ENCODE measurements at places on chromosomes 5 and 9.

- DNase-seq = no peak
Measured at GRCh38 chr5:78787783-78788182, 139.2 kb upstream of the LHFPL2 start.

DNA sequence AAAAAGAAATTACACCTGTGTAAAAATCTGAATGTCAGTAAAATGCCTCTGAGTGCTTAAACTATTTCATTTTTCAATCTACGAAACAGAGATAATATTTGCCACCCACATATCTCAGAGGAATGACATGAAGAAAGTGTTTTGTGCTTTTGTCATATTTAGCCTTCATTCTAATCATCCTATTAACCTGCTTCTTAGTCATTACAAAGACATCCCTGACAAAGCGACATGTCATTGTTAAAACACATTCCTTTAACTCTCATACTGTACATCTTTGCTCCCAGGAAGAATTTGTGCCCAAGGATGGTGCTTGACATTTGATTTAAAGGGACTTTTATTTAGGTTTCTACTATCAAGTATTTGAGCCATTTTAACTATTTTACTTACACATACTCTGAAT, 275.9 kb downstream of the DMRTA1 start:
- no peak for DNase-seq

- no peak for DNase-seq
Measured at GRCh38 chr9:123678038-123678877, 251.7 kb downstream of the DENND1A start.

- no peak for DNase-seq
Measured at GRCh38 chr9:8856396-8857067, 1057.0 kb upstream of the DMAC1 start.

DNA sequence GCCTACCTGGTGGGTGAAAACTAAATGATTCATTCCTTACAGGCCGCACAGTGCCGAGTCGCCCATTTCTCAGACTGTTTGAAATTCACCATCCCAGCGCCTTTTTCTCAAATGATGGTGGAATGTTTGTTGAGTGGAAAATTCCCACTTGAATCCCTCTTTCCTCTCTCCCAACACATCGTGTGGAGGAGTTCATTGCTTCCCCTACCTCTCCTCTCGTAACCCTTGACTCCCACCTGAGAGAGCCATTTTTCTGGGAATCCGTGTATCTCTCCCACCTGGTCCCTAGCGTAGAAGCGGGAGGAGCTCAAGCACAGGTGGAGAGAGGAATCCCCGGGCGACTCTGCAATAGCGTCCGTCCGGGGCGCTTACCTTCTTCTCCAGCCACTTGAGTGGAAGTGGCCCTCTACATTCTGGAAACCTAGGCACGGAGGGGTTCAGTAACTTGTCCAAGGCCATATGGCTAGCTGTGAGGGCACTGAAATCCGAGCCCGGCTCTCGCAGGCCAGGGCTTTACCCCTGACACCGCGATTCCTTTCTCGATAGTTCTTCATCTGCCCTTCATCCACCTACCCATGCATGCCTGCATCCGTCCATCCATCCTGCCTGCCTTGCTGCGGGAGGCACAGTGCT, 683 bp downstream of the OSMR start:
- no peak for DNase-seq

DNA sequence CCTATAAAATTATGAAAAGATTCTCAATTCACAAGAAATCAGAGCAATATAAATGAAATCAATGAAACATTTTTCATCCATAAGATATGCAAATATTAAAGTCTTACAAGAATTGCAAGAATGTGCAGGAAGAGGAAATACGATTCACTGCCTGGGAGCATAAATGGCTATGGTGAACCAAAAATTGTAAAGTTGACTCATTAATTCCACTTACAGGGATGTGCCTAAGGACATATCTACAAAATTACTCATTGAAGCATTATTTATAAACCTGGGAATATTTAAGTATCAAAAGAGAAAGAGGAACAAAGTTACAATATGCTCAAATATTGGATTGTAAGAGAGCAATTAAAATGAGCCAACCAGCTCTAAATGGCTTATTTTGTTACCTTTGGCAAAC, 6.9 kb upstream of the NIPSNAP3A start:
- DNase-seq = no peak
